Activated CD4-positive, CD25-positive, alpha-beta regulatory T cell (primary cell): ENCODE measurements at places on chromosomes 16 and 17.

DNA sequence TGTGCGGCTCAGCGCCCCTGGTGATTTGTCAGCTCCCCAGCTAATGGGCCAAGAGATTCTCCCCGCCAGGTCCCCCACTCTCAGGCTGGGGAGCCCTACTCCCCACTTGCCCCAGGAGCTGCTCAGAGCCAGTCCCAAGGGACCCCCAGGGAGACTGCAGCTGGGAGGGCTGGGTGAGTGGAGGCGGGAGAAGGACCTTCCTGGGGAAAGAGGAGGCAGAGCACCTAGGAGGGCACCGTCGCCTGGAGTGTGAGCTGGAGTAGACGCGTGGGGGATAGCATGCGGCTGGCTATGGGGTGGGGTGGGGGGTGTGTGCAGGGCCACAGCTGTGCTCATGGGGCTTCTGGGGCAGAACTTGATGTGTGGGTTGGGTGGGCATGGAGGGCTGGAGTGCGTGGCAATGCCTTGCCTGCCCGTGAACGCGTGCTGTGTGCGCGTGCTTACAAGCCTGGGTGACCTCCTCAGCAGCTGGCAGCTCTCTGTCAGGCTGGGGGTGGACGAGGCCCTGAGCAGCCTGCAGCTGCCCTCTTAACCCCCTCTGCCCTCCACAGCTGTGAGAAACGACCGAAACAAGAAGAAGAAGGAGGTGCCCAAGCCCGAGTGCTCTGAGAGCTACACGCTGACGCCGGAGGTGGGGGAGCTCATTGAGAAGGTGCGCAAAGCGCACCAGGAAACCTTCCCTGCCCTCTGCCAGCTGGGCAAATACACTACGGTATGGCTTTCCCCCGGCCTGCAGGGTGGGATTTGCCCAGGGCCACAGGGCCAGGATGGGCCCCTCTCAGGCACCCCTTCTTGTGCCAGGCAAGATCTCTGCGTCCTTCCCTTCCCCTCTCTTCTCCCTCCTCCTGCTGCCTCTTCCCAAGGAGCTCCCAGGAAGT lies 12.9 kb downstream of the GJD3 start:
- no peak for DNase-seq

DNA sequence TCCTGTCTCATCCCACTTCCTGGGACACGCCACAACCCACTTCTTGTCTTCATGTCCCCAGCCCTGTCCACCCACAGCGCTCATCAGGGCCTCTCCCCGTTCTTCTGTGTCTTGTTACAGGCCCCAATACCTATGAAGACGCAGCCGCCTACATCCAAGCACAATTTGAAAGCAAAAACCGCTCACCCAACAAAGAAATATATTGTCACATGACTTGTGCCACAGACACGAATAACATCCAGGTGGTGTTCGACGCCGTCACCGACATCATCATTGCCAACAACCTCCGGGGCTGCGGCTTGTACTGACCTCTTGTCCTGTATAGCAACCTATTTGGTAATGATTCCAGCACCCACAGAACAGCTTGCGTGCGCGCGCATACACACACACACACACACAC lies 70.6 kb downstream of the AMFR start:
- no peak for DNase-seq

- no peak for DNase-seq
Observed at GRCh38 chr16:5166486-5166885, 68.9 kb upstream of the EEF2KMT start.

DNA sequence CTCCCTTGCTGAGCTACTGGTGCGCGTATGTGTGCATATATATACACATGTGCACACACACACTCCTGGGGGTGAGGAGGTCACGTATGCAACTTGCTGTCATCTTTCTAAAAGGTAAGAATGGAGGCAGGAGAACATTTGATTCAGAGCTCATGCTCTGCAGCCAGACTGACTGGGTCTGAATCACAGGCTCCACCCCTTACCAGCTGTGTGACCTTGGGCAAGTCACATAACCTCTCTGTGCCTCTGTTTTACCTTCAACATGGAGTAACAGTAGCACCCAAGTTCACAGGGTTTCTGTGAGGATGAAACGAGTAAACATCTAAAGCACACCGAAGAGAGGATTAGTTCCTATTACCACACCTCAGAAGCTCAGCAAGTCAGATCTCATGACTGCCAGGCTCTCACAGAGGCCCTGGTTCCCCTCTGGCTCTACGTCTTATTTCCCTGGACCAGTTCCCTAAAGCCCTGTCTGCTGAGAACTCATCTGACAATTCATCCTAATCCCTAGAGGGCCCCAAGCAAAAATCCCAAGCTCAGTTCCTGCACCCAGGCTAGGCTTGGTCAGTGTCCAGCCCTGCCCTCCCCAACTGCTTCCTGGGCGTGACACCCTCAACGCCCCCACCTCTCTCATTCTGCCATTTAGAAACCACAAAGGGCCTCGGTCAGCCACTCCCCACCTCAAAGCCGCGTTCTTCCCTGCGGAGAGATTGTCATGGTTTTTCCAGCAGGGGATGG lies 28.7 kb downstream of the ABR start:
- no peak for DNase-seq

- no peak for DNase-seq
Observed at GRCh38 chr17:40095351-40095943, 4.9 kb downstream of the NR1D1 start.

GRCh38 chr17:78174870-78175642 lies 6.7 kb downstream of the SYNGR2 start:
- DNase-seq, result no peak

GRCh38 chr17:48160177-48161081 lies 52.9 kb downstream of the SNX11 start:
- DNase-seq, result no peak

DNA sequence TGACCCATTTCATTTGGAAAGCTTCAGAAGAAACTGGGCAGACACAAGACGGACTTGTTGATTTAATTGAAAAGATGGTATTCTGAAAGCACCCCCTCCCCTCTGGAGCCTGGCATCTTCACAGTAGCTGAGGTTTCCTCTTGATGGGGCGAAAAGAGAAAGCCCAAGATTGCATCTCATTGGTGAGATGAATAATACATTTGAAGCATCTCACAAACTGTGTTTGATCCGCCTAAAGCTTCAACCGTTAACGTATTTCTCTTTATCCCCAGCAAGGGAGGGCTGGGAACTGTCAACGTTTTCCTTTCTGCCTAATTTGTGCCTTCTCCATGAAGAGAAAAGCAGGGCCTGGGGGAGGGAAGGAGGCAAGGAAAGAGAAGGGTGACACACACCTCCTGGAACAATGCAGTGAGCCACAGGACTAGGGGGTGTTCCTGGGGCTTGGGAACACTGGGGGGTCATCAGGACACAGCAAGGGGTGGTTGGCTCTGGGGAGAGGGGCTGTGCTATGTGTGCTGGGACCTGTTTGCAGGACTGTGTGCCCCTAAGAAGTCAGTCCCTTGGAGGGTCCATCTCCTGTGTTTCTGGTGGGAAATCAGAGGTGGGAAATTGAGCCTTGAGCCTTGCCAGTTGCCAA lies 18.5 kb upstream of the PIPOX start:
- no peak for DNase-seq

- no peak for DNase-seq
Observed at GRCh38 chr16:30087181-30087898, 4.4 kb downstream of the TBX6 start.

DNA sequence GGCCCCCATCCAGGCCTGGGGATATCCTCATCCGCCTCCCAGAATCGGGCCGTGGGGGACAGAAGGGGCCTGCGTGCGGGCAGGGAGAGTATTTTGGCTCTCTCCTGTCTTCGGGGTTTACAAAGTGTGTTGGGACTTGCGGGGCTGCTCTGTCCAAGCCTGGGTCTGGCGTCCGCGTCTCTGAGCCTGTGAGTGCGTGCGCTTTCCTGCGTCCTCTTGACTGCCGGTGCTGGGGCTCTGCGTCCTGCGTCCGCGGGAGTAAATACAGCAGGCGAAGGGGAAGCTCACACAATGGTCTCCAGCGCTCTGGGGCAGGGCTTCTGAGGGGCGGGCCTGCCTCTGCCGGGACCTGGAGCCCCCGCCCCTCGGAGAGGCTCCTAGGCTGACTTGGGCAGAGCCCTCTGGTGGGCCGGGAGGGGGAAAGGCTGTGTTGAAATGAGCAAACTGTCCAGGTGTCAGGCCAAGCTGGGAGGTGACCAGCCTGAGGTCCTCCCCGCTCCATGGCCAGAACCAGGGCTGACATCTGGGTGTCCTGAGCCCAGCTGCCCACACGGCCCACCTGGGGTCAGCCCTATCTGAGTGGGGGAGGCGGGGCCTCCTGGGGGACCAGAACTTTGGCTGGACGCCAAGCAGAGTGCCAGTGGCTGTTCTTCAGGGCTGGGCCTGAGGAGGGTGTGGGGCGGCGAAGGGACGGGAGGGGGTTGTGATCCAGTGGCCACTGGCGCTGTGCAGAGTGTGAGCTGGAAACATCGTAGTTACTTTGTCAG lies 233.6 kb downstream of the SEC14L1 start:
- no peak for DNase-seq

- DNase-seq, result no peak
Observed at GRCh38 chr16:17357307-17358062, 113.3 kb downstream of the XYLT1 start.

- DNase-seq, result no peak
Observed at GRCh38 chr16:1895068-1895467, 23.1 kb upstream of the MEIOB start.

DNA sequence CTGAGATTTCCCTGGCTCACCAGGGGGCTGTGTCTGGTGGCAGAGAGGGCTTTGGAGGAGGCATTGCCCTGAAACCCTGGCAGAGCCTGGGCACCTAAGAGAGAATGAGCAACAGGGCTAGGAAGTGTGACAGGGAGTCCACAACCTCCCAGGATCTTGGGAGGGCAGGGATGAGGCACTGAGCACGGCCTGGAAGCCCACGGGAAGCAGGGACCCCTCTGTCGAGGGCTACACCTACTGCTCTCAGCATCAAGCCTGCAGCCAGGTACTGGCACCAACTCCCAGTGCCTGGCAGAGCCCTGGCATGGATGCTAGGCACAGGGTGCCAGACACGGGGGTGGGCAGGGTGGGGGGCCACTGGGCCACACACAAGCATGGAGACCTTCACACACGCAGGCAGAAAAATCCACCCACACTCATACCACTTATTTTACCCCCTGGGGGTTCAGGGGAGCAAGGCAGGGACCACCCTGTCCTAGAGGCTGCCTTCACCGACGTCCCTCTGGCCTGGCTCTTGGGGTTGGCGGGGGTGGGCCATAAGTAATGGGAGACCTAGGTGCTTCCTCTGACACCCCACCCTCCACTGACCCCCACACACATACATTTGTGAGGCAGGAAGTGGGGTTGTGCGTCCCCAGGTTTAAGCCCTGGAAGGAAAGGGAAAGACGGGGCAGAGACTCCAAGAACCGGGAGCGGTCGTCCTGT lies 970 bp upstream of the HSD11B2 start:
- DNase-seq, result no peak

DNA sequence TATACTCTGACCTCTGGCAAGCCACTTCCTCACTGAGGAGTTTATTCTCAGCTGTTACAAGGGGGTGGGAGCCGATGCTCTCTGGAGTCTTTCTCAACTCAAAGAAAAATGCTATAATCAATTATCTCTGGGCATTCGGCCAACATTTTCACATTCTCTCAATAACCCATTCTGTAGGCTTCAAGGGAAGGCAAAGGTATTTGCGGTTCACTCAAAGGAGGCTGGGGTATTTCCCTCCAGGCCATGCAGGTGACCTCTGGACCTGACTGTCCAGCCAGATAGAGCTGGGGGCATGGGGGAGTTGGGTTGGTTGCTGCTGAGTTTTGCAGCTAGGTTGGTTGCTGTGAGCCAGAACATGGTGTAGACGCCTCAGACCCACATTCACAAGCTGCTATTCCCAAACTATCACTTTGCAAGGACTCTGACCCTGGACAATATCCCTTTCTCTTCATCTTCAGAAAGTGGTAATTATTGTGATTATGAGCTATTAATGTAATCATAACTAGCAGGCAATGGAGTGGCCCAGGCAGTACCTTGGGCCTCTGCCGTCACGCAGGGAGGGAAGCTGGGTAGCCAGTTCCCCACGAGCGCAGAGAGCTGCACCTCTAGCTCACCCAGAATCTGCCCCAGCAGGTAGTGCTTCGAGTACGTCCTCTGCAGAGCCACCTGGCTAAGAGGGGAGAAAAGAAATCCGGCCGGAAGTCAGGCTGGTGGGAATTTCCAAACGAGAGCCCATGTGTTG lies 42.1 kb downstream of the AIPL1 start:
- DNase-seq, result no peak

GRCh38 chr17:50188531-50188920 lies 12.9 kb downstream of the COL1A1 start:
- DNase-seq, result no peak

- no peak for DNase-seq
Observed at GRCh38 chr16:12160249-12160648, 183.7 kb downstream of the SNX29 start.

GRCh38 chr17:72617557-72617956 lies 474.9 kb downstream of the SLC39A11 start:
- no peak for DNase-seq

- no peak for DNase-seq
Observed at GRCh38 chr16:995087-995486, 13.5 kb downstream of the SOX8 start.

DNA sequence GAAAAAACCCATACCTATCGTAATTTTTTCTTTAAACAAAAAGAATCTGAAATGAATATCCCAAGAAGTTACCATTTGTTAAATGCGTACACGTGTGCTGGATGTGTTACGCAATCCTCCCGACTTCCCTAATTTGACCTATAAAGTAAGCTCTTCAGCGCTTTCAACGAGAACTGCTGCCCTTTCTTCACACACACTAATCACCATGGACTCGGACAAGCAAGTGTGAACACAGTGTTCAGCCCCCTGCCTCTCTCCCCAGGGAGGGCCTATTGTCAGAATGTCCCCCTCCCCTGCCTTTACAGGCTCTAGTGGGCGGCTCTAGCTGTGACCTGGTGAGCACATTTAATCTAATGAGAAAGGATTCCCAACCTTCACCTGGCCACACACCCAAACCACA lies 216.1 kb downstream of the CEP112 start:
- DNase-seq, result no peak

DNA sequence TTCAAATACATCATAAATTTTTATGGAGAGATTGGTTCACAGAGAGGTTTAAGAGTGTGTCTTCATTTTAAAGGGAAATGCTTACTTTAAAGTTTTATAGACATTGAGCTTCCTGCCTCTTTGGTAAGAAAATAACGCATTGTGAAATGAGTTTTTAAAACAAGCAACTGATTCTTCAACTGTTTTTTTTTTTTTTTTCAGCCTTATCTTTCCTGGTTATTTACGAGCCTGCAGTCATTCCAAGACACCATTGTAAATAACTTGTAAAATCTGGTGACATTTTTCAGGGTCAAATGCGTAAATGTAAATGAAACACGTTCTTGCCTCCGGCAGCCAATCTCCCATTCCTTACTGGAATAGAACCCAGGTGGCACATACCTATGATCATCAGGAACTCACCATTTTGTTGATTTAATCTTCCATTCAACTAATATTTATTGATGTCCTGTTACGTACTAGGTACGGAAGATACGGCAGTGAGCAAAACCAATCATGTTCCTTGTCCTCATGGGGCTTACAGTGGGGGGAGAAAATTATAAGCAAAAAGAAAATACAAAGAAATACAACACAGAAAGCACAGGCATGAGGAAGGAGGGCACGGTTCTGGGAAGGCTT lies 33.2 kb upstream of the CDYL2 start:
- DNase-seq, result no peak

GRCh38 chr17:56890390-56890789 lies 23.5 kb downstream of the TRIM25 start:
- no peak for DNase-seq
